Stimulated activated naive B cell treated with anti-CD40 and anti-IgM and Interleukin-4, amounts not matched to agents 10 μg/mL and 1 μg/mL and 100 μg/mL, for 72 hours (primary cell): ENCODE measurements at places on chromosomes 3 and 15.

GRCh38 chr3:146446026-146446425 is 23.3 kb downstream of the PLSCR2 start:
- DNase-seq = no peak

DNA sequence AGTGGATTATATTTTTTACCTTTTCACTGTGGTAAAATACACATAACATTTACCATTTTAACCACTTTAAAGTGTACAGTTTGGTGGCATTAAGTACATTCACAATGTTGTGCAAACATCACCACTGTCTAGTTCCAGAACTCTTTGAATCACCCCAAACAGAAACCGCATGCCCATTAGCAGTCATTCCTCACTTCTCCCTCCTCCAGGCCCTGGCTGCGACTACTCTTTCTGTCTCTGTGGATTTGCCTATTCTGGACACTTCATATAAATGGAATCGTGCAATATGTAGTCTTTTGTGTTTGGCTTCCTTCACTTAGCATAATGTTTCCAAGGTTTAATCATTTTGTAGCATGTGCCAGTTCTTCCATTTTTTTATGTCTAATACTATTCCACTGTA is 409.8 kb downstream of the NTRK3 start:
- DNase-seq = no peak

GRCh38 chr3:71784914-71785531 is at the start of gene PROK2:
TSS of gene PROK2 (minus strand) at chr3:71785148. CDS start at chr3:71785052, 96 bp downstream.
- DNase-seq = no peak

DNA sequence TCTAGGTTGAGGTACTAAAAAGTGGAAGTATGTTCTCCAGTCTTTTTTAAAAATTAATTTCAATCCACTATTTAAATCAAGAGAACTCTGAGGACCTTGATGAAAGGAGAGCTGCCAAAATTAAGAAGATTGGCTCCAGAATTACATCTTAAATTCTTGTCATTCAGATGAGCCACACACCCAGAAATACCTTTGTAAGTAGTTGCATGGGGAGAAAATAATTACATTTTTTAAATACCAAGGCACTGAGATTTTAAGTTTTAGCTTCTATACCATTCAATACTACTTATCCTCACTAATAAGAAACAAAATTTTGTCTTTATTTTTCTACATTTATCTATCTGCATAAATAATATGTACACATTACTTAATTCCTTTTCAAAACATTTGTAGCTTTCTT is 1132.8 kb downstream of the OTOL1 start:
- no peak for DNase-seq

DNA sequence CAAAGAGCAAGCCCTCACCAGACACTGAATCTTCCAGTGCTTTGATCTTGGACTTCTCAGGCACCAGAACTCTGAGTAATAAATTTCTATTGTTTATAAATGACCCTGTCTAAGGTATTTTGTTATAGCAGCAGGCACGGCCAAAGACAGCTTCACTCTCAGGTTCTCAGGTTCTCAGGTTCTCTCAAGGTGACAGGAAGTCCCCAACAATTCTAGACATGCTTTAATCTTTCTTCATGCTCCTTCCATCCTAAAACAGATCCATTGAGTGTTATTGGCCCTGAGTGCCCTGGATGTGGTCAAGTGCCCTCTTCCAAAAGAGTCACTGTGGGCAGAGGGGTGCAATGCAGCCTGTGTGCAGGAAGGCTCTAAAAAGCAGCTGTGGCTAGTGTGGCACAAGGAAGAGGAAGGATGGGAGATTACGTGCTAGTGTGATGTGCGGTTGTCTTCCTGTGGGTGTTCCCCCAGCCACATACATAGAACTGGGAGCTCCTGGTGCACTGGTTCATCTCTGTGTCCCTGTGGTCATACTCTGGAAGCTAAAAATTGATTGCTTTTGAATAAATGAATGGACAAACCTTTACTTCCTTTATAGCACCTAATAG is 11.0 kb upstream of the RAB7A start:
- no peak for DNase-seq

DNA sequence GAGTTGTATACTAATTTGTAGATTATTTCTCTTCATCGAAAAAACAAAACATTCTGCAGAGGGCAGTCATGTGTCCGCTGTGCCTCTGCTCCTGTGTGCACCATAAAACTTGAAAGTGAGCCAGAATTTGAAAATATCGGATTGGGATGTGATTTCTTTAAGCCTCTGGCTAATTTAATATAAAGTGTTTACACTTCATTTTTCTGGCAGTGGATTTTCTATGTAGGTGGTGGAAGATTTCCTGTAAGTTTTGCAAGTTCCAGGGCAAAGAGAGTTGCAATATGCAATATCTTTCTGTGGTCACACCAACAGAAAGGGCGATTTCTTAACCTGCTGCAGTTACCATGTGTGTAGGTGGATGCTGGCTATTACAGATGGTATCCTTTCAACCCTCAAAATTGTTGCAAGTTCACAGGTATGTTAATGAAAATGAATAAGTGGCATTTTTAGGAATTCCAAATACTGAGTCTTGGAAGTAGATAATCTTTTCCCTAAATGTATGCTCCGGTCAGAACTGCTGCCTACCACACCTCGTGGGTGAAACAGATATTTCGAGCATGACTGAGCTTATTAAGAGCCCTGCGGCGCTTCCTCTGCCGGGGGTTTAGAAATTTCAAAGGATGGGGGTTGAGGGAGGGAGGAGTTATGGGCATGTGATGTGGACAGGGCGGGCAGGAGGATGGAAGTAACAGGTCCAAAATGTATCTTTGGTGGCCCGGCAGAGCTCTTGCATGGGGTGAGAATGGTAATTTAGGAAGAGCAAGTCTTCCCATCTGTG is 134.0 kb downstream of the PGPEP1L start:
- no peak for DNase-seq
